ENCODE measurements at places on chromosomes 3 and 15.

DNA sequence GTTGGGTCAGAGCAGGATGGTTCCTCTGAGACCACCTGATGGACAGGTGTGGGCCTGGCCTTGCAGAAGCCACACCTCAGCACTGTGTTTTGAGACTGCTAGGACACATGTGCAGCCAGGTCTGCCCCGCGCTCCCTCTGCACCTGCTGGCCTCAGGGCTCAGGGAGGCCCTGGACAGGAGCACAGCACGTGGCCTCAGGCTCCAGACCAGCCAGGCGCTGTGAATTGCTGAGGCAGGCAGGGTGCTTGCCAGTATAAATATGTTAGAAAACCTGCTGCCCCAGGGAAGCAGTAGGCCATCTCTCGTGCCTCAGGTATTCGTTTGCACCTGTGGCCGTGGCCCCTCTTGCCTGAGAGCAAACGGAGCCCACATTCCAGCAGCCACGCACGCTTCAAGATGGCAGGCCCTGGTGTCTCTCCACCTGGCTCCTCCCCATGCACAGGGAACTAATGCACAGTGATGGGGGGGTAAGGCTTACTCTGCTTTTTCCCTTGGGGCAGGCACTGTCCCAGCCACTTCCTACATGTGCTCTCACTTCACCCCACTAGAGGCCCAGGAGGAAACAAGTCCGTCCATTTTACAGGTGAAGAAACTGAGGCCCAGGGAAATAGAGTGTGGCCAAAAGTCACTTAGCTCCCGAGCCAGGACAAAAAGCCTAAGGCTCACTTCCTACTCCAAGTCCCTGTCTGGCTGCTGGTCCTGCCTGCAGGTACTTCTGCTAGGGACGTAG is 20.4 kb downstream of the SEC61A1 start:
- DNase-seq = no peak

- peak; percentile 39 for DNase-seq
Measured at GRCh38 chr15:71103102-71103676, 12.1 kb upstream of the THSD4 start.

- no peak for DNase-seq
Measured at GRCh38 chr3:8416965-8417364, 84.7 kb upstream of the LMCD1 start.

GRCh38 chr15:74542166-74543042 is 1.4 kb downstream of the ARID3B start:
- no peak for DNase-seq

- DNase-seq = no peak
Measured at GRCh38 chr3:101253396-101253795, 67.0 kb downstream of the IMPG2 start.

DNA sequence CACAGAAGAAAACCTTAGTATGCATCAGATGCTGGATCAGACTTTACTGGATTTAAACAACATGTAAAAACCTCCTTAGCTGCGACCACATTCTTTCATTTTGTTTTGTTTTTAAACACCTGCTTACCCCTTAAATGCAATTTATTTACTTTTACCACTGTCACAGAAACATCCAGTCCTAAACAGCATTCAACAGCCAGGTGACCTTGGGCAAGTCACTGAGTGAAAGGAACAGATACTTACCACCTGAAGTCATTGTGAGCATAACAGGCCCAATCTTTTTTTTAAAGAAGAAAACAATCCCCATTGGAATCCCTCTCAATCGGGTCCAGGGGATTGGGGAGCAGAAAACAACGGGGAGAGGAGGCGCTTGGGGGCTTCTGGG is 390 bp downstream of the STARD5 start:
- no peak for DNase-seq

DNA sequence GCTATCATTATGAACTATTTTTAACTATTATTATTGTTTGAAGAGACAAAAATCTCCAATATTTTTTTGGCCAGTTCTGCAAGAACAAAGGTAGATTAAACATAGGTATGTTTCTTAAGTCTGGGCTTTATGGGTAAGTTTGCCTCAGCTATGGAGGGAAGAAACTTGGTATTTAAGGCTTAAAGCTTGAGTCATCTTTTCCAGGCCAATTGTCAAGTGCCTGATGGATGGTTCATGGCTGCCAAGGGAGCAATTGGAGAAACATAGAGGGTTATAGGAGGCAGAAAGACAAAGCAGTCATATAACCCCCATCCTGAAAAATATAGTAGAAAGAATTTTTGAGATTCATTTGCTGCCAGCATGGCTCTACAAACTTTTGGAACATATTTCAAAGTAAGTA is 7.2 kb upstream of the STAC start:
- no peak for DNase-seq

- no peak for DNase-seq
Measured at GRCh38 chr3:155702745-155703591, 41.9 kb downstream of the PLCH1 start.

- no peak for DNase-seq
Measured at GRCh38 chr3:138078096-138078495, 37.3 kb downstream of the DZIP1L start.

GRCh38 chr3:179713643-179714090 is 60.8 kb downstream of the USP13 start:
- no peak for DNase-seq

GRCh38 chr3:194265996-194266964 is 84.8 kb downstream of the CPN2 start:
- no peak for DNase-seq

GRCh38 chr15:47715856-47716445 is 1.4 kb upstream of the SEMA6D start:
- no peak for DNase-seq

- no peak for DNase-seq
Measured at GRCh38 chr15:57149196-57149595, 227.1 kb upstream of the CGNL1 start.

DNA sequence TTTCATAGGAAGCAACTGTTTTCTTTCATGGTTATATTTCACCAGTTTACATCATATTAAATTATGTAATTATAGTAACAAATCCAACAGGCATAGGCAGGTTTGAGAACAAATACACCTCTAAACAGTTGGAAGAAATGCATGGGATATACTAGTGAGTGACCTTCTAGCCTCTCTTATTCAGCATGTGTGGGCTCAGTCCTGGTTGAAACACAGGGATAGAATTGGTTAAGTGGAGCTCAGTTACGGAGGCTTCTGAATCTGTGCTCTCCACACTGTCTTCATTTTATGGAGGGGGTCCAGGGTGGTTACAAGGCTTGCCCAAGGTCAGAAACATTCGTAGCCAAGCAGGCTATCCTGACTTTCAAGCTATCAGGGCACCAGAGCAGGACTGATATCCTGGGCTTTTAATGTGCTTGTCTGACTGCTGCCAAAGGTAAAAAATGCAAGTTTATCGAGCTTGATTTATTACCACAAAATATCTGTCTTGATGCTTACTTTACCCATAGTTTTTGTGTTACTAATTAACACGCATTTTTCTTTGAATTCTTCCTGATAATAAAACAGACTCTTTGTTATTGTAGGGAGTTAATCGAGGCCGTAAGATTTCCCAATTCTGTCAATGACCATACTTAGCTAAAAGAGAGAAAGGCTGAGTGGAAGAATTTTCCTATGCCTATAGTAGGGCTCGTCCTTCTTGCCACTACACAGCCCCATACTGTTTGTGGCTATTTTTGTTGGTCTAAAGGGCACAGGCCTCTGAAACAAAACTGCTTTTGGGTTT is 89.6 kb downstream of the FILIP1L start:
- DNase-seq = no peak

GRCh38 chr3:94246171-94246570 is 183.3 kb downstream of the NSUN3 start:
- DNase-seq = no peak

DNA sequence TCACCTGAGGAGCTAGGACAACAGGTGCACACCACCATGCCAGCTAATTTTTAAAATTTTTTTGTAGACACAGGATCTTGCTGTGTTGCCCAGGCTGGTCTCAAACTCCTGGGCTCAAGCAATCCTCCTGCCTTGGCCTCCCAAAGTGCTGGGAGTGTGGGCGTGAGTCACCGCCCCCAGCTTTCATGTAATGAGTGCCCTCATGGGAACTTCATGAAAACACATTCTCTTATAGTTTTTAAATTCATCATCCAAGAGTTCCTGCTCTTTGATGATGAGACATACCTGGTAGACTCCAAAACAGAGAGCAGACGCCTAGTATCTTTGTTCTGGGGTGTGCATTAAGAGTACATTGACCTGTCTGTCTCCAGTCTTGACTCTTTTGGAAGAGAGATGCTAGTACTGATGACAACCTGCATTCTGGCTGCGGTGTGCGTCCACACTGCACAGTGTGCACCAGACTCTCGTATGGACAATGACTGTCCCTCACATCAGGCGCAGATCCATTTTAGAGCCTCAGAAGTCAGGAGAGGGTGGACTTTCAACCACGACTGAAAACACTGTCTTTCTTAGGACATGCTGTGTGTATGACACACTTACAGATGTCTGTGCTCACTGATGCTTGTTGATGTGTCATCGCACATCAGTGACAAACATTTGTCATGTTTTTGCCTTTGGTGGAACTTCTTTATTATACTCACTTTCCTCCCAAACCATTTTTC is 2.0 kb downstream of the NRROS start:
- no peak for DNase-seq

DNA sequence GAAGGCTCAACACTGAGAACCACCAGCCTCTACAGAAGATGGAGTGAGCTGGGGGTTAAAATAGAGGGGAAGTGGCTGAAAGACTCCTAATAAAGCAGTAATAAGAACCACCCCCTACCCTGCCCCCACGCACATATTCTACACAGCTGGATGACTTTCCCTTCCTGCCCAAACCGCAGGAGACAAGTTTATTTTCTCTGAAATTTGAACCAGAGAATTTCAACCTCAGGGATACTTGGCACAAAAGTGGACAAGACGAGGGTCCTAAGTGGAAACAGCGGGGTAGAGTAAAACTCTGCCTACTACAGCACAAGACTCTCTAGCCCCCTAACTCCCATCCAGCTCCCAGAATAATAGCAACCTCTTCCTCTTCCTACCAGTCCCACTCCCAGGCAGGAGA is 28.4 kb downstream of the USF3 start:
- DNase-seq = no peak

DNA sequence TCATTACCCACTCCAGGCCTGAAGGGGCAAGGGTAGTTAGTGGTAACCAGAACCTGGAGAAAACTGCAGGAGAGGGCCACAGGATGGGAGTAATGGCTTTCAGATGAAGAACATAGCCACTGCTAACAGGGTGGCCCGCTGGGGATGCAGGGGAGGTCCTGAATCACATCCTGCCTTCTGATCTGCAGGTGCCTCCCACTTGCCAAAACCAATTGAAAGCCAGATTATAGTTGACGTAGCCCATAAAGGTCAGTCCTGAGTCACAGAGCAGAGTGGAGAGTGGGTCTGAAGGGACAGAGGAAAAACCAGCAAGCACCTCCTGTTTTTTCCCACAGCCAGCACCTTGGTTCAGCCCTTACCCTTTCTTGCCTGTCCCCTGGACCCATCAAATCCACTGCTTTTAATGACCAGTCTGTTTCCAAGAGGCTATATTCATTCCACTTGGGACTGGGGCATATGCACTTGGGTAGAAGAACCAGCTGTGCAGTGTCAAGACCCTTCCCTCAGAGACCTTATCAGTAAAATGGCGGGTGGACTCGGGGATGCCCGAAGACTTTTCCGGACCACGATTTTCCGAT is 646 bp upstream of the SLC35G2 start:
- DNase-seq = peak; percentile 31

GRCh38 chr15:77857419-77857818 is 220.1 kb downstream of the TBC1D2B start:
- DNase-seq = no peak

GRCh38 chr15:62902821-62903220 is 139.7 kb upstream of the TPM1 start:
- no peak for DNase-seq

DNA sequence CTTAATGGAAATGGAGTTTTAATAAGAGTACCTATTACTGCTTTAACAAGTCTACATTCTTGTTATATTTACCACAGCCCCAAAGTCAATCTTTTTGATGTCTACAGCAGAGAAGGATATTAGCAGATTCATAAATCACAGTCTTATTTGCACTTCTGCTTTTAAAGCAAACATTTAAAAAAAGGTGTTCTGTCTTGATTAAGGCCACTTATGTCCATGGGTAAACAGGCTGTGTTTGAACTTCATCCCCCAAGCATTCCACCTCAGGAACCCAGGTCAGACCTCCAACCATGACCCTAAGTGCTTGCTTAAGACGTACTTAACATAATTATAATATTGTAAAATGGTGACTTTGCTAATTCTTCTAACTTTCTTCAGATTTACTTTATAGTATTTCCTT is 113.4 kb downstream of the CMSS1 start:
- DNase-seq = no peak

DNA sequence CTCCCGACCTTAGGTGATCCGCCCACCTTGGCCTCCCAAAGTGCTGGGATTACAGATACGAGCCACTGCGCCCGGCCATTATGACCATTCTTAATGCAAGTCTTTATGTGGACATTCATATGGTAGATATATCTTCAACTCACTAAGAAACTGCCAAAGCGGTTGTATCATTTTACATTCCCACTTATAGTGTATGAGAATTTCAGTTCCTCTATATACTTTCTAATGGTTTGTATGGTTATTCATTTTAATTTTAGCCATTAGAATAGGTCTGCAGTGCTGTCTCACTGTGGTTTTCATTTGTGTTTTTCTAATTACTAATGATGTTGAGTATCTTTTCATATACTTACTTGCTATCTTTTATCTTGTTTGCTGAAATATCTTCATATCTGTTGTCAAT is 32.5 kb downstream of the TCF12 start:
- no peak for DNase-seq

DNA sequence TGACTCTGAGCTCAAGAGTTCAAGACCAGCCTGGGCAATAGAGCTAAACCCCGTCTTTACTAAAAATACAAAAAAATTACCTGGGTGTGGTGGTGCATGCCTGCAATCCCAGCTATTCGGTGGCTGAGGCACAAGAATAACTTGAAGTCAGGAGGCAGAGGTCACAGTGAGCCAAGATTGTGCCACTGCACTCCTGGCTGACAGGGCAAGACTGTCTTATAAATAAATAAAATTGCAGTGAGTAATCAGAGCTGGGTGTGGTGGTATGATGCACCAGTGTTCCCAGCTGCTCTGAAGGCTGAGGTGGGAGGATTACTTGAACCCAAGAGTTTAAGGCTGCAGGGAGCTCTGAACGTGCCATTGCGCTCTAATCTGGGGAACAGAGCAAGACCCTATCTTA is 55.9 kb upstream of the GCNT3 start:
- DNase-seq = no peak

DNA sequence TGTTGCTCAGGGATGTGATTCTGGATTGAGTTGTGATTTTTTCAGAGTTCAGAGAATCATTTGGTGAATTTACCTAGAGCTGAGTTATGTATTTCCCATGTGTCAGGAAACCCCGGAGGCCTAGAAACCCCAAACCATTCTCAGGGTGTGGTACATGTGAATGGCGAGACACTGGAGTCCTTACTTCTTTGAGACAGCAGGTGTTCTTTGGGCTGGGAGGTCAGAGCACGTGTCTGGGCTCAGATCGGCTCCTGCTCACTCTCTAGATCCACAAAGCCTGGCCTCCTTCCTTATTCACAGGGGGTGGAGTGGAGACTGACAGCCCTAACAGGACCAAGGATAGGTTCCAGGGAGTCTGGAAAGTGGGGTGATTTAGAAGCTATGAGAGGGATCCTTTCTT is 145.8 kb downstream of the CHDH start:
- no peak for DNase-seq

- no peak for DNase-seq
Measured at GRCh38 chr15:64343841-64344240, 12.1 kb downstream of the CSNK1G1 start.

All from SW 1271 (cell line).